ENCODE measurements at places on chromosomes 16 and 17. TPM values are rescaled to one million over a fixed set of nuclear protein-coding genes. Genes with fewer than 3 reads are reported as not detected.

The GFAP gene
- total RNA-seq: 14.6 TPM

The OTOP3 gene
- not detected for total RNA-seq

The OR1F1 gene
- not detected for total RNA-seq

The C17orf50 gene
- not detected for total RNA-seq

The SLC38A8 gene
- not detected for total RNA-seq

The TP53TG3C gene
- not detected for total RNA-seq

The G6PC1 gene
- total RNA-seq: not detected

The C17orf75 gene
- 6.2 TPM for total RNA-seq

The ULK2 gene
- 24.8 TPM for total RNA-seq

The KRT38 gene
- not detected for total RNA-seq

The ATP2A1 gene
- 0.41 TPM for total RNA-seq

The NACA2 gene
- not detected for total RNA-seq

The SPIRE2 gene
- 2.0 TPM for total RNA-seq

The MED13 gene
- 87.6 TPM for total RNA-seq

The AIPL1 gene
- not detected for total RNA-seq

The PRR35 gene
- total RNA-seq: 0.42 TPM

The P2RX1 gene
- 0.63 TPM for total RNA-seq

The NECAB2 gene
- not detected for total RNA-seq

The MYH1 gene
- total RNA-seq: not detected

The SLC6A2 gene
- total RNA-seq: not detected

The CSH2 gene
- total RNA-seq: not detected

The EPX gene
- total RNA-seq: not detected

The GPS2 gene
- total RNA-seq: 66.5 TPM

The HP gene
- total RNA-seq: 5.7 TPM

The KRT24 gene
- total RNA-seq: not detected

The CNGB1 gene
- total RNA-seq: not detected

The ZSCAN10 gene
- total RNA-seq: not detected
